ENCODE measurements at places on chromosomes 1 and 21.

GRCh38 chr1:43570277-43570676 is 39.6 kb downstream of the PTPRF start:
- DNase-seq, result peak; percentile 50

DNA sequence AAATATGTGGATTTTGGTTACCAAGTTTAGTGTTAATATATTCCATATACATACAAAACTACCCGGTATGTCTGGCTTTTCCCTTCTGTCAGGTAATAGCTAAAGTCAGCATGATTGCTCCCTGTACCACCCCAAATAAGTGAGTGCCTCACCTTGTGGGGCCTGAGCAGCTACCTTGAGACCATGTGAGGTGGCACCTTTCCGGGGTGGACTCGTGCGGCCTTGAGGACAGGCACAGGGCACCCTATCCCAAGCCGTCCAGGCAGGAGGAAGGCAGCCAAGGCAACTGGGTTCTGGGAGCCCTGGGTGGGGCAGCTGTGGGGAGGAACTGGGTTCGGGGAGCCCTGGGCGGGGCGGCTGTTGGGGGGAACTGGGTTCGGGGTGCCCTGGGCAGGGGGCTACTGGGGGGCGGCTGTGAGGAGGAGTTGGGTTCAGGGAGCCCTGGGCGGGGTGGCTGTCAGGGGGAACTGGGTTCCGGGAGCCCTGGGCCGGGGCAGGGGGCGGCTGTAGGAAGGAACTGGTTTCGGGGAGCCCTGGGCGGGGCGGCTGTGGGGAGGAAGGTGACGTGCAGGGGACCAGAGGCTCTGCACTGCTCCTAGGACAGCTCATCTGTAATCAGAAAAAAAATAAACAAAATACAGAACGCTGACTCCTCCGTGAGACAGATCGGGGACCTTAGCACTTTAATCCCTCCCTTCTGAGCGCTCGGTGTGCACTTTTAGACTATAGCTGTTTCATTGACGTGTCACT is 63.3 kb downstream of the POFUT2 start:
- DNase-seq, result no peak

DNA sequence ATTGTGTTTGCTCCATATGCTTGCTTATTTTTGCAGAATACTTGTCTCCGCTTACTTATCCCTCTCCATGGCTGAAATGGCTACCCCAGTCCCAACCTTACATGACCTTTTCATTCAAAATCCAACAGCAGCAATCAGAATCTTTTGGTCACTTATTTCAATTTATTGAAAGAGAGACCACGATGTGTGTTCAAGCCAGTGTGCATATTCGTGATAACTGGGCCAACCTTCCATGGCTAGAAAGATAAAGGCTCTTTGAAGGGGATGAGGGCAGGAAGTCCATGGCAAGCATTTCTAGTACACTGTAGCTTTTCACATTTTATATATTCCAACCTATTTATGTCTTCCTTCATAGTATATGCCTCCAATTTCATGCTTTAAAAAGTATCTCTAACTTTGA is 23.1 kb downstream of the HSD11B1 start:
- DNase-seq, result no peak

DNA sequence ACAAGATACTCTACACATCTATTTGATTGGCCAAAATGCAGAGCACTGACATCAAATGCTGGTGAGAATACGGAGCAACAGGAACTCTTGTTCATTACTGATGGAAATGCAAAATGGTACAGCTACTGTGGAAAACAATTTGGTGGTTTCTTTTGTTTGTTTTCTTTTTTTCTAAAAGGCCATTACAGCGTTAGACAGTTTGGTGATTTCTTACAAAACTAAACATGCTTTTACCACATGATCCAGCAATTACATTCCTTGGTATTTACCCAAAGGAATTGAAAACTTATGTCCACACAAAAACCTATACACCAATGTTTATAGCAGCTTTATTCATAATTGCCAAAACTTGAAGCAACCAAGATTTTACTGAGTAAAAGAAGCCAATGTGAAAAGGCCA is 66.4 kb upstream of the FBXO28 start:
- no peak for DNase-seq

GRCh38 chr1:6465461-6466005 is 440 bp downstream of the TNFRSF25 start:
- DNase-seq, result no peak

DNA sequence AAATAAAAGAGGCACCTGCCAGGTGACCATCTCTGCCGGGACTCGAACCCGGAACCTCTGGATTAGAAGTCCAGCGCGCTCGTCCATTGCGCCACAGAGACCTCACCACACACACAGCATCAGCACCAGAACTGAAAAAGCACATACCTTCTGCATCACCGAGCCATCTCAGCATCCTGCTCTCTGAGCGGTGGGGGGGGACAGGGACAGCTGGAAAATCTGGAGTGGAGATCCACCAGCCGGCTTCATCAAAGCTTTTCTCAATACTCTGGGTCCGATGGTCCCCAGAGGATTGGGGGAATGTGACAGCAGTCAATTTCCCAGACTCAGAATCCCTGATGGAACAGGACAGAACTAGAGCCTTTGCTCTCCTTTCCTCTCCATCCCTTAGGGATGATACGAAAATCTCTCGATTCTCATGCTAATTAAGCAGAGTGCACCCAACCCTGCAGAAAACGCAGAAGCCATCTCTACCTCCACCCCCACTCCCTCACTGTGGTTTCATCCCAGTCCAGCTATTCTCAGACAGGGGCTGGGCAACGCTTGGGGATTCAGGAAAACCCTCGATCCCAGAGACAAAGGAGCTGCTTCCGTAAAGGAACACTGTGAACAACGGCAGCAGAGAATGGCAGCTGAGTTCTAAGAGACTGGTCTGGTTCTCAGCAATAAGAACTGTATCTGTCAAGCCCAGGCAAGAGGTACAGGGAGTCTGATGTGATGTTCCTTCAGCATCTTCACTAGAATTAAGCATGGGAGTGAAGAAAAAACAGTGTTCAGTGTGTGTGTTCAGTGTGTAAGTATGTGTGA is 29.6 kb upstream of the CADM3 start:
- peak; percentile 72 for DNase-seq

DNA sequence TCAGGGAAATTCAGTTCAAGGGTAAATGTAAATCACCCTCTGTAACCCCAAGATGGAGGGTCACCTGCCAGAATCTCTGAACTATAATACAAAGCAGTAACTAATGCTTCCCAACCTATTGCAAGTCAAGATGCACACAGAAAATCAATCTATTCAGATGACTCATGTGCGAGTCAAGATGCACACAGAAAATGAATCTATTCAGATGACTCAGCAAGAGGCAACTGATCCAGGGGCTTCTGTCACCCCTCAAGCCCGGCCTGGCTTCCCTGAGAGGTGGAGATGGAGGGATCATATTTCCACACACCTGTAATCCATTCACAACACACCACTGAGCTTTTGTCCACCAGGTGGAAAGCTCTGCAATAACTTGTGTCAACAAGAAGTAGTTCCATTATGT is 17.4 kb upstream of the HIVEP3 start:
- DNase-seq, result no peak

- peak; percentile 23 for DNase-seq
These were observed 293.5 kb downstream of the MRPL39 start for GRCh38 chr21:25313829-25314228.

GRCh38 chr1:42784946-42785693 is at the start of gene TMEM269:
TMEM269 (plus strand) TSS chr1:42784991; CDS start chr1:42789894, 4,903 bp downstream.
- DNase-seq, result peak; percentile 27

DNA sequence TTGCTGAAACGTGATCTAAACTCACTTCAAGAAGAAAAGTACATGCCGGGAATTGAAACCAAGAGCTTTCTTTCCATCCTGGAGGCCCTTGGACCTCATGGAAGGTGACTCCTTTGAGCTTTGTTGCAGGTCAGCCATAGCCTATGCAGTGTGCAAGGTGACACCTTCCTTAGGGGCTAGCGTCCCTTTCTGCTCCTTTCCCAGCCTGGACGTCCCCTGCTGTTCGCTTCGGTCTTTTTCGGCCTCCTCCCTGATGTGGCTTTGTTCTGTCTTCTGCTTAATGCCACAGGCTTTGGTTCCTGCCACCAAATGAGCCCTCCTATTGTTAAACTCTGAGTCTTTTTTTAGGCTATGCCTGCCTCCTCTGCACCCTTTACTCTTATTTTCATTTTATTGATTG is 308.8 kb downstream of the BRINP2 start:
- DNase-seq, result no peak

GRCh38 chr1:219086956-219087469 is 86.7 kb upstream of the LYPLAL1 start:
- DNase-seq, result no peak

- no peak for DNase-seq
These were observed 194.0 kb downstream of the NRIP1 start for GRCh38 chr21:14870853-14871149.

- DNase-seq, result no peak
These were observed 70.9 kb downstream of the SDC3 start for GRCh38 chr1:30837653-30838052.

GRCh38 chr21:44038063-44038462 is 26.0 kb downstream of the TRAPPC10 start:
- DNase-seq, result no peak

DNA sequence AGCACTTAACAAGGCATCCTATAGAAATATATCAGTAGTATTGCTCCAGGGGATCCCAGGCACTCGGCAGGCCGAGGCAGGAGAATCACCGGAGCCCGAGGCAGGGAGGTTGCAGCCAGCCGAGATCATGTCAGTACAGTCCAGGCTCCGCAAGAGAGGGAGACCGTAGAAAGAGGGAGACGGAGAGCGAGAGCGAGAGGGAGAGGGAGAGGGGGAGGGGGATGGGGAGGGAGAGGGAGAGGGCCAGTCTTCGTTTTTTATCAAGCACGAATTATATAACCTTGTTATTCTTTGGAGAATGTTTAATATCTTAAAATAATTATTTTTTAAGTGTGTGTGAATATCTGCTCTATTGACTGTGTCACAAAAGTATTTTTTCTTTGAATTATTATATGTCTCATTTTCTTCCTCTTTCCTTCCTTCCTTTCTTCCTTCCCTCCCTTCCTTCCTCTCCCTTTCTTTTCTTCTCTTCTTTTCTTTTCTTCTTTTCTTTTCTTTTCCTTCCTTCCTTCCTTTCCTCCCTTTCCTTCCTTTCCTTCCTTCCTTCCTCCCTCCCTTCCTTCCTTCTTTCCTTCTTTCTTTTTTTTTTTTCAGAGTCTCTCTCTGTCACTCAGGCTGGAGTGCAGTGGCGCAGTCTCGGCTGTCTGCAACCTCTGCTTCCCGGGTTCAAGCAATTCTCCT is 233.7 kb downstream of the SRGAP2C start:
- no peak for DNase-seq

DNA sequence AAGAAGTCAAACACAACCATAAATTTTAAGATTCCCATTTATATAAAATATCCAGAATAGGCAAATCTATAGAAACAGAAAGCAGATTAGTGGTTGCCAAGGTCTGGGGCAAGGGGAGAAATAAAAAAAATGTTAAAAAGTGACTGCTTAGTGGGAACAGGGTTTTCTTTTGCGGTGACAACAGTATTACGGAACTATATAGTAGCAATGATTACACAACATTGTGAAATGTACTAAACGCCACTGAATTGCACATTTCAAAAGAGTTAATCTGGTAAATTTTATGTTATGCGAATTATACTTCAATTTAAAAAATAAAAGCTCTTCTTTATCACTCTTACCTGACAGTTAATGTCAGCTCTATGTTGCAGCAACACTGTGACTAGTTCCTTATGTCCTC is 105.2 kb downstream of the ACBD6 start:
- no peak for DNase-seq

DNA sequence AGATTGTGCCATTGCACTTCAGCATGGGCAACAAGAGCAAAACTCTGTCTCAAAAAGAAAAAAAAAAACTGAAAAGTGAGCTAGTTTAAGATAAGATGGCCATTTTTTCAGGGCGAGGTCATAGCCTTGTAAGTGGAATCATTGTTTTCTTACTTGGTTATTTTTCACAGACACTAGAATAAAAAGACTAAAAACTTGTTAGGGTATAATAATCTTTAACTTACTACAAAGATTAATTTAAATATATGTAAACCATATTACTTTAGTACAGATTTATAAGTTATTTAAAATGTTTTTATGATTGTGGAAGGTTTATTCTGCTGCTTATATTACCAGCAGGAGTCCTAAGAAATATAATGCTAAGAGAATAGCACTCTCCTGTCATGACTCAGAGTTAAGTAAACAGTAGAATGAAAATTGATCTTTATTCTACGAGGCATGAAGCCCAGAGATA is 23.5 kb downstream of the ANGPTL1 start:
- DNase-seq, result no peak

DNA sequence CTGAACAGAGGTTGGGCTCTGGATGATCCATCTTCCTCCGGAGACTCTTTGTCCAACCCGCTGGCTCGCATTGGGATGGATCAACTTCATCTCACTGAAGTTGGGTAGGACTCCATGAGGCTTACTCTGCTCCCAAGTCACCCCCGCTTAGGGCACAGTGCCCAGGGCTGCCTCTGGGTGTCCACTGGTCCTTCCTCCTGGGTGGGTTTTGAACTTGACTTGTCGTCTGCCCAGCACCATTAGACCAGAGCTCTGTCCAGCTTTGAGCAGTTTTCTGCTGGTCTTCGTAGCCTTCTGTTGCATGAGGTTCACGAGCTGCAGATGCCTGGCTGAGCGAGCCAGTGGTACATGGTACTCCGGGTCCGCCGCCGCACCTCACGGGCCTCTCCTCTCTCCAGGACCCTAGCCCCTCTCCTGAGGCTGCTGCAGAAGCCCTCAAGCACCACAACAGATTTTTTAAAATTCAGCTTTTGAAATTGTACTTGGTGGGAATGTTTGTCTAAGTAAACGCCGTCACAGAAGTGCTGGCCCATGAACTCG is 33.8 kb upstream of the COL6A1 start:
- no peak for DNase-seq

GRCh38 chr1:200909757-200910239 is 15.1 kb downstream of the INAVA start:
- DNase-seq, result no peak

- peak; percentile 83 for DNase-seq
These were observed 896 bp upstream of the DUSP10 start for GRCh38 chr1:221742555-221743415.

DNA sequence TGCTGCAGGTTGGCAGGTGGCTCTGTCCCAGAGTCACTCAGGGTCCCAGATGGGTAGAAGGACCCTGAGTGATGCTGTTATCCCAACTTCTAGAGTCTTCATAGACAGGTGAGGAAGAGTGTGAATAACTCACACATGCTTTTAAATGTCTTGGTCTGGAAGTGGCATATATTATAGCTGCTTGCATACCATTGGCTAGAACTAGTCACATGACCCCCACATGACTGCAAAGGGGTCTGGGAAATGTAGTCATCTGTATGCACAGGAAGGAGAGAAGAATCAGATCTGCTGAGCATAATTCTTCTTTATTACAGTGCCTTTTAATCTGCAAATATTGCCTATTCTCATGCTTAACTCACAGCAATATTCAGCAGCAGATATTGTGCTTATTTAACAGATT is 28.2 kb upstream of the KLHDC7A start:
- DNase-seq, result peak; percentile 65

DNA sequence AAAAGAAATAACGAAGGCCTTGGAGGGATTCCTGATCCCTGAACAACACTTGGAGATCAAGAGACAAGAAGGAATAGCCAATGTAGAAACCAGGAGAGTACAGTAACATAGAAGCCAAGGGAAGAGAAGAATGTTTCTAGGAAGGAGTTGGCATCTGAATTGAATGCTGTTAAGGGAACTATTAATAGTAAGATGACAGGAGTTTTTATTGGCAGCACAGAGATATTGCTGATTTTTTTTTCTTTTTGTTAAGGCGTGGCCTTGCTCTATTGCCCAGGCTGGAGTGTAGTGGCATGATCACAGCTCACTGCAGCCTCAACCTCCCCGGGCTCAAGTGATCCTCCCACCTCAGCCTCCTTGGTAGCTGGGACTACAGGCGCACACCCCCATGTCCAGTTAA is 9.6 kb upstream of the SFT2D2 start:
- DNase-seq, result no peak

GRCh38 chr21:33761441-33762036 is 119.2 kb downstream of the ITSN1 start:
- no peak for DNase-seq

GRCh38 chr1:241638909-241639622 is 1.1 kb downstream of the CHML start:
- no peak for DNase-seq
